ENCODE measurements at places on chromosomes 4 and X.

GRCh38 chrX:153993079-153993478 is 20.5 kb downstream of the TMEM187 start:
- DNase-seq = no peak

- DNase-seq = no peak
Measured at GRCh38 chr4:12958436-12958835, 525.7 kb downstream of the RAB28 start.

DNA sequence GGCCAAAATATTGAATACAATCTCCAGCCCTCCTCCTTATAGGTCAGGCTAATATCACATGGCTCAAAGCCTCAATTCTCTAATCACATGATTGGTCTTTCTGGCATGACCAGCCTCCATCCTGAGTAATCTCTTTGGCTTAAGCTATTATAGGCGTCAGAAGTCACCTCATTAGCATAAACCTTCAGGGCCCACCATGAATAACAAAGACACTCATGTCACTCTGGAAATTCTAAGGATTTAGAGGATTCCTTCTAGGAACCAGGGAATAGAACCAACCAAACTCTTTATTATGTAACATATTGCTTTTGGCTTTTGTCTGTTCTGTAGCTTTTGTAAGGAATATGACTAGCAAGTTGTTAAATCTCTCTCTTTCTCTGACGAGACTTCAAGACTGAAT is 109.2 kb upstream of the IGFBP7 start:
- no peak for DNase-seq

DNA sequence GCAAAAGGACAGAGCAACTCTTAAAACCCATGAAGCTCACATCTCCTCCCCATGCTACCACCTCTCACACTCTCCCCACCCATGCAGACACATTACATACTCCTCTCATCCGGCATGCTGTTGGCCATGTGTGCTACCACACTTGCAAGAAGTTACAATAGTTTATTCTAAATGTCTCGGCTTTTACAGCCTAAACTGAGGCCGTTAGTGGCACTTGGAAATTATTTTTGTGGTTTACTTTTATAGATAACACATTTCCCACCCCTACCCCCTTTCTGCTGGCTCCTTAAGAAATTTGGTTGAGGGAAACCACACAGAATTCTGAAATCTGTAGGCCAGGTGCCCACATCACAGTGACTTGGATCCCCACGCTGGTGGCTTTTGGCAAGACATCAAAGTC is 141.1 kb upstream of the HHIP start:
- DNase-seq = no peak

DNA sequence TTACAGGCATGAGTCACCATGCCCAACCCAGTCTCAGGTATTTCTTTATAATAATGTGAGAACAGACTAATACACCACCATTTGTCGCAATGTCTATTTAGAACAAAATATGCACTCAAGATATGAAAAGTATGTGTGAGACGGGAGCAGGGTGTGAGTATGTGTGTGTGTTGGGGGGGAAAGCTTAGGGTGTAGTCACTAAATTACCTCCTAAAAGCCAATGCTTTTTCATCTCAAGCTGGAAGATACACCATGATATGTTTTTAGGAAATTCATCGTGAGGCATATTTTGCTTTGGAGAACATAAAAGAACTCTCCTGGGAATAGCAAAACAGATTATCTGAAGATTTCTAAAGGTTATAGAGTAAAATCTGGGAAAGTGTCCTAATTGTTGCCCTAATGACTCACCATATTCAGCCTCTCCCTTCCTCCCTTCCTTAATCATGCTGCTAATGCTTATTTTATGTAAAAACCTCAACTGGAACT is 262.7 kb downstream of the PDHA2 start:
- no peak for DNase-seq

DNA sequence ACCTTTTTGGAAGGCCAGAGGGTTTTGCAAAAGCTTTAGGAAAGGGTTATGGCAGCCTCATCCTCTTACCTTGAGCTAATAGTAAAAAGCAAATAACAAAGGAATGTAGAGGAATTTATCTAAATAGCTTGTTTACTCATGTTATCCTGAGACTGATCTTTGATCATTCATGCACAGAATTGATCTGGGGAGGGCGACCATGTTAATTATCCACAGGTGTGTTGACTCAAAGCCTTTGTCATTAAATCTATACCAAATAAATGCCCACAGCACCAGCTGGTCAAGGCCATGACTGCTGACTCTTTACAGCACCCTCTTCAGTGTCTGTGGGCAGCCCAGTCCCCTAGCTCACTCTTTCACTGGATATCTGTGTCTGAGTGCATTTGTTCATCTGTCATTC is 22.8 kb upstream of the DCLK2 start:
- no peak for DNase-seq

DNA sequence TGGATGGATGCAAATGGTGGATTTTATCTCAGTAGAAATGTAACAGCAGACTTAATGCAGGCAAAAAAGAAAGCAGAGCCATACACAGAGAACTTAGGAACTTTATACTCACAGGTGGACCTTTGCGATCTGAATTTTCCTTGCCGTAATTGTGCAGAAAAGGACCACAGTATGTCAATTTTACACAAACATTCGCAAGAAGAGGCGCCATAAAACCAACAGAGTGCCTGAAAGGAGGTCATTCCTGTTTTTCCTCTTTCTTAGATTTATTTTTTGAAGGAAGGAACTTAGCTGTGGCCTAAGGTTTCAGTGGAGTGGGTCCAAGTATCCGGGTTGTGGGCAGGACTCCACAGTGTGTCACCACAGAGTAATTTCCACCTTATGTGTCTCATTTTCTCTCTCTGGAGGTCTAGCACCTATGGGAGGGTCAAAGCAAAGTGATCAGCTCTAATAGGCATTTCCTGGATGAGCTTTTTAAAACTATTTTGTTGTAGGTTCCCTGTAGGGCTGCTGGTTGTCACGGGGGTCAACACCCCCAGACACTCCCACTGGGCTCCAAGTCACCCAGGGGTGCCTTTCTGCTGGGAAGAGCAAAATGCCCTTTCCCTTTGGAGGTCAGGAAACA is 24.7 kb upstream of the PBDC1 start:
- no peak for DNase-seq

DNA sequence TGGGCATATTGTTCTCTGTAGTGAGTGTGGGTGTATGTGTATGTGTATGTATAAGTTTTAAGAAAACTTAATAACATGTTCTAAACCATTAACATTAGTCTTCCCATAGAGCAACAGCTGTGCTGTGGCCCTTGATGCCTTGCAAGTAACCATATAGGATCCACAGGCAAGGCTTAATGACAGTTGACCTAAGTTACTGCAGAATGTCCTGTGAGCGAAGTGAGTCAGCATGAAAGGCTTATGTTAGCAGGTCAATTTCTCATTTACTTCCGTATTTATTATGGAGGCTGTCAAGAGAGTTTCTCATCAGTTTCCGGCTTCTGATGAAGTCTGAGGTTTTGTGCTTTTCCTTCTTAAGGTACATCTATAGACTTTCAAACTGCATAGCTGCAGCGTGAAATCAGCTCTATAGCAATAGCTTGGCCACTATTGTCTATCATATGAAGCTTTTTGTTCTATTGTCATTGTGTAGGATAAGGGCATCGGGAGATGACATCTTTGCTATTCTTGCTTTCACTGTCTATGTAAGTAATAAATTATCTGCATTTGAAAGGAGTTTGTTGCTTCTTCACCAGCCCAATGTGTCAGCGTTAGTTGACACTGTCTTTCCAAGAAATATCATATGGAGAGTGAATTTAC is 1153.4 kb upstream of the AGA start:
- no peak for DNase-seq

DNA sequence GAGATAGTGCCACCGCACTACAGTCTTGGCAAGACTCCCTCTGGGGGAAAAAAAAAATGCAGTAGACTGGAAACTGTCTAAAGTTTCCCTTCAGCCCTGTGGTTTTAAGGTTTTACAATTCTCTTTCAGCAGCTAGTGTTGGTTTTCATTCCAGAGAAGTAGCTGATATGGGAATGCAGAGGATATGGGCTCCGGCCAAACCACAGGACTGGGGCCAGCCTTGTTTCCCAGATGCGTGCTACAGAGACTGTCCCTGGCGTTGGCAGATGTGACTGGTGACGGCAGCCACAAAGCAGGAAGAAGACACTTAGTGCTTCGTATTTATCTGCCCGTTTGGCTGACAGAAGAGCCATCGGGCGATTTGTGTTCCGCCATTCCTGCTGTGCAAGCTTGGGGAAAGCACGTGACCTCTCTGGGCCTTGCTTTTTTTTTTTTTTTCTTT is 43.2 kb downstream of the ZBTB49 start:
- peak; percentile 31 for DNase-seq

DNA sequence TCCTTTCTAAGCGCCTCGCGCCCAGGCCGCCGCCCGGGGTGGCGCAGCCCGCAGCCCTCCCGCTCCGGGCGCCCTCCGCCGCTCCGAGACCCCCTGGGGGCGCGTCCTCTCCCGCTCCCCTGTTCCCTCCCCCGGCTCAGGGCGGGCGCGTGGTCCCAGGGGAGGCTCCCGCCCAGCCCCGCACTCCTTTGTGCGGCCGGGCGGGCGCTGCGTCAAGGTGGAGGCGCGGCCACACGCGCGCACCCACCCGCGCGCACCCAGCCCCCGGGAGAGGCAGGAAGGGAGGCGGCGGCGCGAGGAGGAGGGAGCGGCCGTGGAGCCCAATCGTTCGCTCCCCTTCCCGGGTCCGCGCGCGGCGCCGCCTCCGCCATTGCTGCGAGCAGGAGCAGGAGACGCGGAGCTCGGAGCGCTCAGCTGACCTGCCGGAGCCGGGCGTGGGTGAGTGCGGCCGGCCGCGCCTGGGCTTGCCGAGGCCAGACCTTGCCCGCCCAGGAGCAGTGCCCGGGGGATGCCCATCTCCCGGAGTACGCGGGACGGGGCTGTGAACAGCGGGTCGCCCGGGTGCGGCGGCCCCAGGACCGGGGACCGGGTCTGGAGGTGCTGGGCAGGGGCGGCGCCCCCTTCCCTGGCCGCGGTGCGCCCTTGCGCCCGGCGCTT is at the start of gene NSG1:
NSG1 (plus strand) TSS at position 367 of the 657 bp plus-strand sequence. CDS start 528 bp downstream, outside the sequence.
- DNase-seq = peak; percentile 46

DNA sequence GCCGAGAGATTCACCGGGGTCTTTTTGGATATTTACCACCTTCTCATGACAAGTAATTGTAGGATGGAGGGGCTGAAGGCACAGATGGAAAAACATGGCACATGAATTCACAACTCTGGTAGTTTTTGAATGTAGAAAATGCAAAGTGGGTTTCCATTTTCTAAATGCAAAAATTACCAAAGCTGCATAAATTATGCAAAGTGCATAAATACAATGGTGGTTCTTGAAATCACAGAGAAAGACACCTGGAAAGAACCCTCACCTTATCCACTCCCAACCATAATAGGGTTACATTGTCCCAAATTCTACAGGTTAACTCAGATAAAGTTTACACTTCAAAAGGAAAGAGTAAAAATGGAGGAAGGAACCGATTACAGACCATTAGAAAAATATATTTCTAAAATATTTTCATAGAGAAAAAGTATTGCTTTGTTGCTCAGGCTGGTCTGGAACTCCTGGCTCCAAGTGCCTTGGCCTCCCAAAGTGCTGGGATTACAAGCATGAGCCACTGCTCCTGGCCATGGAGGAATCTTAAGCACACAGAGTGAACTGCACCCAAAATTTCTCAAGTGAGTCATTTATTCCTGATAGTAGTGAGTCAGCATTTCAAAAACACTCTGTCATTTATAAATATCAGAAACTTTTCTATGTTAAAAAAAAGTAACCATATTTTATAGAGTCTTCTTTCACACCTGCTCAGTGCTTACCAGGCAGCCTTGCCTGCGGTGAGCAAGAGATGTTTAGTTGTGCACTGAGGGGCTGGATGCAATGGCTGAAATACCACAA is 101.4 kb downstream of the FIP1L1 start:
- DNase-seq = no peak

GRCh38 chrX:39772057-39772832 is 325.5 kb downstream of the BCOR start:
- no peak for DNase-seq

GRCh38 chr4:43766648-43767047 is 682.0 kb downstream of the KCTD8 start:
- no peak for DNase-seq

- no peak for DNase-seq
Measured at GRCh38 chr4:4269856-4270255, 20.1 kb downstream of the LYAR start.

- no peak for DNase-seq
Measured at GRCh38 chr4:2066571-2067445, 7.7 kb downstream of the NAT8L start.

GRCh38 chrX:7266288-7266687 is 118.3 kb upstream of the PUDP start:
- no peak for DNase-seq

- peak; percentile 52 for DNase-seq
Measured at GRCh38 chrX:44343412-44344141, at the start of gene EFHC2. Gene EFHC2, minus strand, starts transcription at chrX:44343672. Its CDS starts 84 bp downstream, at chrX:44343588.

DNA sequence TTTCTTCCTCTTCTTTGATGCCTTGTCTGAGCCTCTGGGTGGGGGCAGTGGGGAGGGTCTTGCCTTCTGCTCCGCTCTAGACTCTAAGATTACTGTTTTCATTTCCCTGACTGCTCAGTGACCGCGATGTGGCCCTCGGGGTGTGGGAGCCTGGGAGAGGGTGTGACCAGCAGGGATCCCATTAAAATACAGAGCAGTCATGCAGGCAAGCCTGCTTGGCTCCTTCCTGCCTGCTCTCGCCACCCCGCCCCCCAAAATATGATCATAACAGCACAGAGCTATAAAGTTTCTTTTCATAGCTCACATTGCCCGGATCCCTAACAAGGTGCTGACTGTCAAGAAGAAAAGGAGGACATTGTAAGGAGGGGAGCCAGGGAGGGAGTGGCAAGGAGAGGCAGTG is 332.9 kb downstream of the RAB28 start:
- DNase-seq = no peak

- DNase-seq = no peak
Measured at GRCh38 chrX:43003939-43004338, 226.0 kb upstream of the PPP1R2C start.

DNA sequence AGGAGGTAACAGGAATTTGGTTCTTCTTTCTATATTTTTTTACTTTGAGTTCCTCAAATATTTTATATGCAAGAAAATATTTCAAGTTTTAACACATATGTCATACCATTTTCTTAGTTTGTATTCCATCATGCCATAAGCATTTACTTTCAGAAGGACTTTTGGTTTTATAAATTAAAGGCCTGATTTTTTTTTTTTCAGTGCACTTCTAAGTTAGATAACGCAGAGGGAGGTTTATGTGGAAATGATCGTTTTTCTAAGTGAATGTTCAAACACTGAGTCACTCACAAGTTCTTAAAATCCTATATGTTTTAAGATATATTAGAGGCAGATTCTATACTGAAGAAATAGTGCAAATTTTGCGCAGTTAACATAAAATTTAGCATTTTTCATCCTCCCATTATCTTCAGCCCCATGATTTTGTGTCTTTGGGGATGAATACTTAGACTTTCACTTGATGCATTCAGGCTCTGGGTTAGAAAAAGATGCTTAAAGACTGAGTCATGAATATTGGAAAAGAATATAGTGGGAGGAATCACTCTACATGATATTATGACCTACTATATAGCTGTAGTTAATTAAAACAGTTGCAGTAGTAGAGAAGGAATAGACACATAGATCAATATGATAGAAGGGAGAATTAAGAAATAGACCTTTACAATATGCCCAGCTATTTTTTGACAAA is 54.9 kb downstream of the COL4A5 start:
- no peak for DNase-seq

- no peak for DNase-seq
Measured at GRCh38 chr4:109672169-109672930, 30.9 kb downstream of the CASP6 start.
